BE2C (cell line): ENCODE measurements at places on chromosomes 1 and 21.

DNA sequence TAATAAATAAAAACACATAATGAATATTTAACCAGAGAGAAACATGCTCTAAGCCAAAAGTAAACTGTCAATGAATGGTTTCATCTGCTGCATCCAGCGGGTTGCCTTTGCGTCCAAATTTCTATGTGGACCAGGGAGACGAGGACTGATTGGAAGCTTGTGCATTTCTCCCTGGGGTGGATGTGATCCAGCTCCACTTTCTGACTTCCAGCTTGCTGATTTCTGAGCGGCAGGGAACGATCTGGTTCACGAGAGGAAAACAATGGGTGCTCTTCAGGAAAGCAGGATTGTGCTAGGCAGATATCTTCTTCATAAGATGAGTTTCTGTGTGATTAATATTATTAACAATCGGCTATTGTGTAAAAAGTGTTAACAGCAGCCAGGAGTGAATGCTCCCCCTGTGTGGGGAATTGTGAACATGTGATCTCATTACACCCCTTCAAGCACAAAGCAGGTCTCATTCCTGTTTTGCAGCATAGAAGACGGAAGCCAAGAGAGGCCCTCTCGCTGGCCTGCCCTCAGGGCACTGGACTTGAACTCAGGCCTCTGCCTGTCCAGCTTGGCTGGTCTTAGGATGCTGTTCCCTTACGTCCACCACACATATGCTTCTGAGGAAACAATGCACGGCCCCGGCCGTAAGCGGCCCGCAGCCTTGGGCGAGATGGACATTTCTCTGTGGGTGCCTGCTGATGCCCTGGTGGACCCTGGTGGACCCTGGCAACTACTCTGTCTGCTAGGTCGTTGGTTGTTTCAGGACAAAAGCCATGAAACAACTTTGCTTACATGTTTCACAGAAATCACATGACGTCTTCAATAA lies 183.4 kb upstream of the C1orf174 start:
- DNase-seq = no peak

GRCh38 chr1:228164561-228165371 lies 838 bp upstream of the IBA57 start:
- DNase-seq = no peak

DNA sequence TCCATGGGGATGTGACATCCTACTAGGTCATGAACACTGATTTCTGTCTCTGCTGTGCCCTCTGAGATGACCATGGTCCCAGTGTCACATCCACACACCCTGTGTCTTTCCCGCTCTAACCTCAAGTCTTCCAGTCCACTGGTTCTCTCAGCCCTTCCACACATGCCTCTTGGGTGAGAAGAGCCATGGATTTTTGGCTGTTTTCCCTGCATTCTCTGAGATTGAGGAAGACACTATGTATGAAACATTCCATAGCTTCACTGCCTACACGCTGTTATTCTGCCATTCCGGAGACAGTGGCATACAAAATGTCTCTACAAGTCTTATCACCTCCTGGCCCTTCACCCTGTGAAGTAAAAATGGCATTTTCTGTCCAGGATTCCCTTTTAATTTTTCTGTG lies 247.3 kb downstream of the BACH1 start:
- DNase-seq = no peak

GRCh38 chr21:44972821-44973220 lies 33.0 kb downstream of the SLX9 start:
- DNase-seq = no peak

GRCh38 chr1:149965440-149965839 lies 28.8 kb upstream of the MTMR11 start:
- no peak for DNase-seq

DNA sequence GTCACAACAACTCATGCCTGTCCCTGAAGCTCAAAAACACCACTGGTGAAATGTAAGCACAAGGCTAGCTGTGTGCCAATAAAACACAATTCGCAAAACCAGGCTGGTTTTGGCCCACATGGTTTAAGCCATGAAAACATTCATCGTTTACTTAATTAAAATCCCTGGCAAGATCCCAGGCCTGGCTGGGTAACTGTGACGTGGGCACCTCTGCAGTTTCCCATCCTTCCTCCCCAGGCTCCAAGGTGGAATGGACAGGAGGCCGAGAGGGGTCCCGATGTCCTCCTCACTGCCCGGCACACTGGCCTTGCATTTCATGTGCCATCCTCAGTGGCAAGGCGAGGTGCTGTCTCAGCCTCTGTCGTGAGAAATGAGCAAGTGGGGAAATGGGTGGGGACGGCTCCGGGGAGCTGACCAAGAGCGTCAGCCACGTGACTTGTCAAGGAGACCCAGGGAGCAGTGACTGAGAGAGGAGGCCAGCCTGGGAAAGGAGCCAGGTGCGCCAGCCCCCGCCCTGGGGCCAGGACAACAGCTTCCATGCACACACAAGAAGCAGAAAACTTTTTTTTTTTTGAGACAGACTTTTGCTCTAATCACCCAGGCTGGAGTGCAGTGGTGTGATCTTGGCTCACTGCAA lies 153.1 kb upstream of the RAB4A start:
- peak; percentile 30 for DNase-seq

- DNase-seq = no peak
These were observed 27.9 kb downstream of the CHD5 start for GRCh38 chr1:6152181-6152580.

- no peak for DNase-seq
These were observed 732 bp downstream of the GREM2 start for GRCh38 chr1:240611228-240611618.

DNA sequence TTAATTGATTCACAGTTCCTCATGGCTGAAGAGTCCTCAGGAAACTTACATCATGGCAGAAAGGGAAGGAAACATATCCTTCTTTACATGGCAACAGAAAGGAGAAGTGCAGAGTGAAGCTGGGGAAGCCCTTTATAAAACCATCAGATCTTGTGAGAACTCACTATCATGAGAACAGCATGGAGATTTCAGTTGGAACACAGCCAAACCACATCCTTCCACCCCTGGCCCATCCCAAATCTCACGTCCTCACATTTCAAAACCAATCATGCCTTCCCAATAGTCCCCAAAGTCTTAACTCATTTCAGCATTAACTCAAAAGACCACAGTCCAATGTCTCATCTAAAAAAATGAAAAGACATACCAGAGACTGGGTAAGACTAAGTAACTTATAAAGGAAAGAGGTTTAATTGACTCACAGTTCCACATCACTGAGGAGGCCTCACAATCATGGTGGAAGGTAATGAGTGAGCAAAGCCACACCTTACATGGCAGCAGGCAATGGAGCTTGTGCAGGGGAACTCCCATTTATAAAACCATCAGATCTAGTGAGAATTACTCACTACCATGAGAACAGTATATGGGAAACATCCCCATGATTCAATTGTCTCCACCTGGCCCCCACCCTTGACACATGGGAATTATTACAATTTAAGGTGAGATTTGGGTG lies 105.2 kb downstream of the MRPL39 start:
- no peak for DNase-seq

DNA sequence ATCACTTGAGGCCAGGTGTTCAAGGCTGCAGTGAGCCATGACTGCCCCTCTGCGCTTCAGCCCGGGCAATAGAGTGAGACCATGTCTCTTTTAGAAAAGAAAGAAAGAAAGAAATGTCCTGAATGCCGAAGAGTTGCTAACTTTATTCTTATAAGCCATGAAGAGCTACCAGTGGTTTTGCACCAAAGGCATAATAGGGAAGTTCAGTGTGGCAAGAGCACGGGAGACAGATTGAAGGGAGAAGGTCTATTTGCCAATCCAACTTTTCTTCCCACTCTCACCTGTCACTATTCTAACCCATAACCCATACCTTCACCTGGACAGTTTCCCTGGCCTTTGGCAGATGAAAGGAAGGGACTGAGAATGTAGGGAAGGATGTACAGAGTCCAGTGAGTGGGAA lies 4.4 kb upstream of the PEA15 start:
- DNase-seq = no peak

DNA sequence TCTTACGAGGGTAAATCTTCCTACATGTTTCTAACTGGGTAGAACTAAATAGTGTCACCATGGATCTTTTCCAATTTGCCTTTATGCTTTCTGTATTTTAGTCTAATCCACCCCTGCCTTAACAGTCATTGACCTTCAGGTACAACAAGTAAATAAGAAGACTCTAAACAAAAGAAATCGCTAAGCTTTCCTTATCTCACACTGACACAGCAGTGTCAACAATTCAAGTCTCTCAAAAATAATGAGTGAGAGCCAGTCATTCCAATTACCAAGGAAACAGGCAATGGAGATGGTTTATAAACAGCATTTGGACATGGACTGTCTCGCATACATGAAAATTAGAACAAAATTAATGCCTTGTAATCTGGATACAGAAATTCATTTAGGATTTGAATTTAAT lies 365.8 kb downstream of the VAV3 start:
- DNase-seq = no peak

DNA sequence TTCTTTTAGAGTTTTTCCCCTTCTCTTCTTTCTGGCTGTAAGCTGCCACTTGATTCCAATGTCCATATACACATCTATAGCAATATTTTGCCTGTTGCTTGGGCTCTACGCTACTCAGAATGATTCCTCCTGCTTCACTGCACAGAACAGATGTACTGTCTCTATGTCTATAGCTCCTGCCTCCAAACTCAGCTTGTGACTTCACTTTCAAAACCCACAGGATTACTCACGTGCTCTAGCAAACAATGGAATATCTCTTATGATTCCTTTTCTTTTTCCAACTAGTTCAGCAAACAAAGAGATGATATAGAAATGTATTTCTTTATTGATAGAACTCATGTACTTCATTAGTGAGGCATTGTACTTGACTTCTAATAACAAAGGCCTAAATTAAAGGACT lies 80.5 kb upstream of the SOX13 start:
- no peak for DNase-seq

- no peak for DNase-seq
These were observed 13.1 kb downstream of the ZP4 start for GRCh38 chr1:237877631-237878030.

DNA sequence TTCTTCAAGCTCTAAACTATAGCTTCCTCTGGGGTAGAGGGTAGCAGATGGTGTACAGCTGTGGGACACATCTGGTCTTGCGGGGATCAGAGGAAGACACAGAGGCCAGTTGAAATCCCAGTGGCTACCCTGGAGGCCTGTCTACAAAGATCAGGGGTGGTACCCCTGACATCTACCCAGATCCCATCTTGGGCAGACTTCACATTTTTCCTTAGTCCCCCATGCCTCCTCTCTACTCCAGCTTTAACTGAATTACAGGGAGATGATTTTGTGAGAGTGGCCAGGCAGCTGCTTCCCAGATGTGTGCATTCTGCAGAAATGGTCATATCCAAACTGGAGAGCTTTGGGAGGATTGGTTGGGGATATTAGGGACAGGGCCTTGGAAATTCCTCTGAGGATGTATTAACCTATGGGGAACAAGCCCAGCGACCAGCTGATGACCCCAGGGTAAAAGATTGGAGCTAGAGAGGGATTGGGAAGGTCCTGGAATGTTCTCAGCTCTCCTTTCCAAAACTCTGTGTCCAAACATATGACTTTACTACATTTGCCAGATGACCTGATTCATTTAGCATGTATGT lies 9.6 kb upstream of the CD34 start:
- DNase-seq = no peak

- DNase-seq = no peak
These were observed 177.5 kb downstream of the ZZZ3 start for GRCh38 chr1:77504986-77505385.

- DNase-seq = no peak
These were observed 5.0 kb downstream of the ADAMTS1 start for GRCh38 chr21:26840201-26840600.

DNA sequence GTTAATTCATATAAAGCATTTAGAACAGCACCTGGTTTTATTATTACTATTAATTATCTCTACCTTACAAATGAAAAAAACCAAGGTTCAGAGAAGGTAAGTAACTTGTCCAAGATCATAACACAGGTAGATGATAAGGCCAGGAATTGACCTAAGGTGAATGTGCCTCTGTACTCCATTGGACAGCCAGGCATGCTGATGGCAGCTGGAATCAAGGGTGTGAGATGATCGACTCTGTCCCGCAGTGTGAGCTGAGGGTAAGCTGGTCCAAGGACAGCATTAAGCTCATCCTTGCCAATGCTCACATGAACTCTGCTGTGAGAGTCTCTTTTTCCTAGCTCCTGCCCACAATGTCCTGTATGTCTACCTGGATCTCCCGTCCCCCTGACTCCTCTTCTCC lies 58.4 kb downstream of the DMAP1 start:
- no peak for DNase-seq

GRCh38 chr1:67372898-67373297 lies 57.3 kb downstream of the SERBP1 start:
- DNase-seq = no peak

GRCh38 chr1:237032029-237032428 lies 10.0 kb upstream of the RYR2 start:
- DNase-seq = no peak

DNA sequence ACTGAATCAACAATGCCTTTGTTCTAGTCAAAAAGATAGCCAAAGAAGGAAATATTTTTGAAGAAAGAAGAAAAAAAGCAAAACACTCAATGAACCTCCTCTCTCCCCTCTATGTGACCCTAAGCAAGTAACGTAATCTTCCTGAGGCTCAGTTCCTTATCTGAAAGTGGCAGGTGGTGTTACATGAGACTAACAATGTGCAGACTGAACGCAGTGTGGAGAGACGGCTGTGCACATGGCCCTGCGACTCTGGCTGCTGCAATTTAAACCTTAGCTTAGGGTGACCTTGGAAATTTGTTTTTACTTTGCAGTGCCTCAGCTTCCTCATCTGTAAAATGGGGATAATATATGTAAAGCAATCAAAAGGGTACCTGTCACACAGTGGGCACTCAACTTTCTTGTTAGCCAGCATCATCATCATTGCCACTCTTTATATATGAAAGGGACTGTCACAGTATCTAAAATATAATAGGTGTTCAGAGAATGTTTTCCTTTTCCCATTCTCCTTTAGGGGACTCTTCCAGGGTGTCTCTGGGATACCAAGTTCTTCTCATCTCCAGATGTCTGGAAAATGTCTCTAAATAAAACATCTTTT lies 100.1 kb upstream of the JUN start:
- DNase-seq = no peak

DNA sequence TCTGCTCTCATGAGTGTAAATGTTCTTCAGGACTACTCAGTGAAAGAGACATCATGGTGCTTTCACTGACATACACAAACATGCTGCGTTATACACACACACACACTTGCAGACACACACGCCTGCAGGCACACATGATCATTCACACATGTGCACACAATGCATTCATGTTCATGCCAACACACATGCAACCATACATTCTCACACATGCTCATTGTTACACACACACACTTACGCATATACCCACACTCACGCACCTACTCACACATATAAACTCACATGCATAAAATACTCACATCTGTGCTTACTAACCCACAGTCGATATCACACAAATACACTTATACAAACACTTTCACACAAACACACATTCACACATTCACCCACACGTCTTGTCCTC lies 241.6 kb downstream of the LMX1A start:
- no peak for DNase-seq

GRCh38 chr1:112778137-112778536 lies 63.0 kb upstream of the PPM1J start:
- no peak for DNase-seq
